ENCODE measurements at places on chromosomes 3 and 15.

DNA sequence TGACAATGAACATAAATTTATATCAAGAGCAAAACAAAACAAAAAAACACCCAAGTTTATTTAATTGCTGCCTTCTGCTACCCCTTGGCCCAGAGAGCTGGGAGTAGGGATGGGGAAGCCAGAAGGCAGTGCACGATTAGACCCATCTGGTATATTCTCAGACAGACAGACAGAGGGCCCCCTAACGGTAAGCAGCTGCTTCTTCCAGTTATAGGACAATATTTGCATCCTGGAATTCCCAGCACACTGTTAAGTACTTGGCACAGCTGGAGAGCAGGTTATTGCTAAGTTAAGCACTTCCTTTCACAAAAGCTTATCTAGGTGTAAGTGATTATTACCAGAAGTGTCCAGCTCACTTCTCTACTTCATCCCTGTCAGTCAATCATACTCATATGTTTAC, 39.3 kb downstream of the C2CD4B start:
- peak; percentile 14 for DNase-seq

GRCh38 chr15:76229266-76229665, 82.0 kb downstream of the ETFA start:
- DNase-seq = no peak

- no peak for DNase-seq
Observed at GRCh38 chr3:179158336-179159039, 10.3 kb downstream of the PIK3CA start.

DNA sequence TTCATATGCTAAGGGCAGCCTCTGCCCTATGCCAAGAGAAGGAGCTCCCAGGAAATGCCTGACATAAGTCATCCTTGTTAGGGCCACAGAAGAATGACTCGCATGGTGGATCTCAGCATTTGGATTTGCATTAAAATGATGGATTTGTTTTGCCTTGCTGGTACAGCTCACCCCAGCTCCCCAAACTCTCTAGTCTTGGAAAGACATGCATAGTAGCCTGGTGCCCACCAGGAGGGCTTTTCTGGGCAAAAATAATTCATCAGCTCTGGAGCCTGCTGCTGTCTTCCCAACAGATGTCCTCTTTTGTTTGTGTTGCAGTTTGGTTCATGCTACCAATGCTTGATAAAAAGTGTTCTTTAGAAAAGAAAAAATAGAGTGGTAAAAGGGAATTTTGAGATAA, 833.0 kb downstream of the AGBL1 start:
- DNase-seq = no peak

- DNase-seq = no peak
Observed at GRCh38 chr15:73239564-73240215, 129.1 kb downstream of the HCN4 start.

DNA sequence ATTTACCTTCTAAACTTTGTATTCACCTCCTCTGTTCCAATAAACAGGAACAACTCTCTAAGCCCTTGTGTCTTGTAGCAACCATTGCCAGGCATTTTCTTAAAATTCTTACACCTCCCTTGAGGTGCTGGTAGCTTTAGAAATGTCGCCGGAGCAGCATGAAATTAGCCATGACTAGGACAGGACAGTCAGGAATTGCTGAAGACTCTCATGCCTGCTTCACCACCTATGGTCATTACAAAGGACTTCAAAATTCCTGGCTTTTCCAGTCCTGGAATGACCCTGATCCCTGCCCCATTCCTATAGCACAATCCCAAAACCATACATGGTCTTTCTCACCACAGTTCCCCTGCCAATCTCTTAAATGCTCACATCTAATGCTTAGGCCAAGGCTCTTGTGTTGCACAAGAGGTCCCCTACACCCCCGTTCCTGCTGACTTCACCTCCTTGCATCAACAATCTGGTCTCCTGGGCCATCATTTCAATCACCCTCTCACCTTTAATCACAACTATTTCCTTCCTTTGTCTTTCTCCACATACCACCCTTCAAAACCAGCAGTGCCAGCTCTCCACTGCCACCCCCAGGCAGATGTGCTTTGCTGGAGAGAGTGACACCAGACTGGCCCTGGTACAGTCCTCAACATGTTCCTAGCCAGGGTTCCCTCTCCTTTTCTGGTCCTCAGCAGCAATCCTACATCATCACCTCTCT, 113.2 kb upstream of the TJP1 start:
- no peak for DNase-seq

GRCh38 chr3:56257826-56258225, 210.4 kb downstream of the ERC2 start:
- DNase-seq = no peak

DNA sequence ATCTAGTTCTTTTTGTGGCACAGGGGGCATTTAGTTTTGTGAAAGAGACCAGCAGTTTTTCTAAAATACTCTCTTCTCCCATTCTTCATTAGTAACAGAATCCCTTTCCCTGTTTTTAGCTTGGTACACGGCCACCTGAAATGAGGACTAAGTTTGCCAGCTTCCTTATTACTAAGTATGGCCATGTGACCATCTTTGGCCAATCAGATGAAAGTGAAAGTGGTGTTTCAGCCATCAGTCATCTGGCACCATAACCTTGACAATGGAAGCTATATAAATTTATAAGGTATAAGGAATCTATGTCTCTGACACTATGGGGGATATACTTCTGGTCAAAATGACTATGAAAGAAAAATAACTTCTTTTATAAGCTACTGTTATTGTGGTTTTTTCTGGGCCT, 570.4 kb downstream of the AGBL1 start:
- no peak for DNase-seq

DNA sequence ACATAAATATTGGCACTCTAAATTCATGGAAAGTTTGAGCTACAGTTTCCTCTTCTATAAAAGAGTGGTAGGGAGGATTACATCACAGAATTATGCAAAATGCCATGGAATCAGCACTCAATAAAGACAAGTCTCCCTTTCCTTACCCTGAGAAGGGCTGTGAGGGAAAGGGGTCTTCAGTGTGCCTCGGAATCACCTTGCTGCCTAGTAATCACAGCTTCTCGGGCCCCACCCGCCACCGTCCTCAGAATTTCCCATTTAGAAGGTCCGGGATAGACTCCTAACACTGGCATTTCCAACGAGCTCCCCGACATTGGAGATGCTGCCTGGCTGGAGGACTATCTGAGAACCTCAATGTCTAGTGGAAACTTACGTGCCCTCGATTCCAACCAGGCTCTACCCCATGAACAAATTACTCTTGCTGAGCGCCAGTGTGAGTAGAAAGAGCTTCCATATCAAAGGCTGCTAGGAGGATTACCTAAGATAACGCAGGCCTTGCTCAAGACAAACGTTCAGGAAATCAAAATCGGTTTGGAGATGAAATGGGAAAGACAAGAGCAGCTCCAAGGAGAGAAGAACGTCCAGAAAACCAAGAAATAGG, 92.1 kb upstream of the CHD2 start:
- DNase-seq = peak; percentile 10

GRCh38 chr3:76958274-76958673, 81.6 kb upstream of the ROBO2 start:
- DNase-seq = no peak

- no peak for DNase-seq
Observed at GRCh38 chr15:89679212-89679611, at the start of gene PLIN1. PLIN1 (minus strand) TSS chr15:89679367; CDS start chr15:89677489, 1,878 bp downstream.

GRCh38 chr15:81863162-81863561, 182.7 kb downstream of the MEX3B start:
- DNase-seq = no peak

GRCh38 chr3:159607856-159608255, 380.8 kb upstream of the IL12A start:
- no peak for DNase-seq

DNA sequence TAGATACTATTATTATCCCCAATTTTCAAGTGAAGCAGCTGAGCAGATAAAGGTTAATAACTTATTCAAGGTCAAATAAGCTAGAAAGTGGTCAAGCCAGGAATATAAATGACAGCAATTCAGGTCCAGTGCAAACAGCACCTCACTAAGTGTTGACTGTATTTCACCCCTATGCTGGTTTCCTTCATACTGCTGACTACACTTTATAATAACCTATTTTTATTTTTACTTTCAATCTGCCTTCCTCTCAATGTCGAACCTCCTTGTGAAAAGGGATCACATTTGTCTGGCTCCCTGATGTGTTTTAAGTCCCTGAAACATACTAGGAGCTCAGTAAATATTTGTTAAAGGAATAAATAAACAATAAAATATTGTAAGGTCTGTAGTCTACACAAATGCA, 146.1 kb downstream of the NAALADL2 start:
- DNase-seq = peak; percentile 26

DNA sequence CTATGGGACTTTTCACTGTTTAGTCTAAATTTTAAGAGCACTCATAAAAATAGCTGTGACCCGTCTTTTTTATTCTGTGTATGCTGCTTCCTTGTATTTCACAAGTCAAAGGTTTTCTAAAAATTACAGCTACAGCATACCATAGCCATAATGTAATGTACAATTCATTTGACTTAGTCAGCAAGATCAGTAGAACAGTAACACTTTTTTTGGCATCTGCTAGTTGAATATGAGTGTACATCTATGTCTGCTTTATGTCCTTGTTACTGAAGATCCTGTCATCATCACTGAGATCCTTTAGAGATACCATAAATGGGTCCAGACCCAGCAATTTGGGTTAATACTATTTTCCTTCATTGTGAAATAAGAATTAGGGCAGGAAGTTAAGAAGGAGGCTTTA, 42.2 kb downstream of the CMSS1 start:
- no peak for DNase-seq

- DNase-seq = no peak
Observed at GRCh38 chr3:4949659-4950058, 29.6 kb upstream of the BHLHE40 start.

DNA sequence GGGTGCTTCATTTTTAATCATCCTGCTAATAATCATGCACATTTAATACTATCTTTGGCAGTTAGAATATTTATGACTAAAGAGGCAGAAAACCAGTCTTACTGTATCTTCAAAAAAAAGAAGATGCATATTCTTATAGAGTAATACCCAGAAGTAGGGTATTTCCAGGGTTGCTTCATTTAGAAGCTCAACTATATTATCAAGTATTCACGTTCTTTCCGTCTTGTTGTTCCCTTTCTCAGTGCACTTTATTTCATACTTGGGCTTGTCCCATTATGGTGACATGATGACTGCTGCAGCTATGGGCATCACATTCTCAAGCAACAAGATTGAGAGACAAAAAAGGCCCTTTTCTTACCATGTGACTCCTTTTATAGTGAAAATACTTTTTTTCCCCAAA, 96.8 kb upstream of the ASB14 start:
- DNase-seq = no peak

DNA sequence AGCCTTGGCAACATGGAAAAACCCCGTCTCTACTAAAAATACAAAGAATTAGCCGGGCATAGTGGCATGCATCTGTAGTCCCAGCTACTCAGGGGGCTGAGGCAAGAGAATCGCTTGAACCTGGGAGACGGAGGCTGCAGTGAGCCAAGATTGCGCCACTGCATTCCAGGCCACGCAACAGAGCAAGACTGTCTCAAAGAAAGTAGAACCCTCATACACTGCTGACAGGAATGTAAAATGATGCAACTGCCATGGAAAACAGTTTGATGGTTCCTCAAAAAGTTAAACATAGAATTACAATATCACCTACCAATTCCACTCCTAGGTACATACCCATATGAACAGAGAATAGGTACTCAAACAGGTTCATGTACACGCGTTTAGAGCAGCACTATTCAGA, 158.9 kb downstream of the TBC1D5 start:
- no peak for DNase-seq

GRCh38 chr3:142180761-142181362, 31.5 kb upstream of the TFDP2 start:
- DNase-seq = peak; percentile 6

DNA sequence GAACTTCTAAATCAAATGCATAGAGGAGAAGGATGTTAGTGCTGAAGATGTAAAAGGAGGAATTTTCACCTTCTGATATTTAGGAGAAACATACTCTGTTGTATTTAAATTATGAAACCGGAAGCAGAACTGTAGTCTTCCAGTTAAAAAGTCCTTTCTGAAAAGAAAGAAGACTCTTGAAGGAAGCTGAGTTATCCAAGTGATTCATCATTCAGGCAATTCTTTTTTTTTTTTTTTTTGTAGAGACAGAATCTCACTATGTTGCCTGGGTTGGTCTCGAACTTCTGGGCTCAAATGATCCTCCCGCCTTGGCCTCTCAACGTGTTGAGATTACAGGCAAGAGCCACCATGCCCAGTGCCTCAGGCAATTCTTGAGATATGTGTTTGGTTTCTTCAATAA, 424.8 kb upstream of the TPM1 start:
- no peak for DNase-seq

DNA sequence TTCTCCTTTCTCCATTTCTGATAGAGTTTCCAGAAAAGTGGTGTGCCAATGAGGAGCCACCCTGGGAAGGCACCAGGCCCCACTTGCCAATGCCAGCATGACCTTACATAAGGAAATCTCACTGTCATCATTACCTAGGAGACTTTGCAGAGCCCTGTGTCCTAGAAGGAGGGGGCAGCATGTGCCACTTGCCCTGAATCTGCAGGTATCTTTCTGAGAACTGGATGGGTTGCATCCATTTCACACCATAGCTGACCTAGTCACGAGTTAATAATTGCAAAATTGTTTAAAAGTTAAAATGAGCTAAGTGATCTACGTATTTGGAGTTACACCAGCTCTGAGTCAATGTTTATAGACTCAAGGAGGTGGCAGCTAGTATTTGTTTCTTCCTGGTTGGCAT, 14.3 kb downstream of the CA12 start:
- DNase-seq = no peak

- DNase-seq = no peak
Observed at GRCh38 chr3:10888518-10889090, 72.6 kb downstream of the SLC6A11 start.

DNA sequence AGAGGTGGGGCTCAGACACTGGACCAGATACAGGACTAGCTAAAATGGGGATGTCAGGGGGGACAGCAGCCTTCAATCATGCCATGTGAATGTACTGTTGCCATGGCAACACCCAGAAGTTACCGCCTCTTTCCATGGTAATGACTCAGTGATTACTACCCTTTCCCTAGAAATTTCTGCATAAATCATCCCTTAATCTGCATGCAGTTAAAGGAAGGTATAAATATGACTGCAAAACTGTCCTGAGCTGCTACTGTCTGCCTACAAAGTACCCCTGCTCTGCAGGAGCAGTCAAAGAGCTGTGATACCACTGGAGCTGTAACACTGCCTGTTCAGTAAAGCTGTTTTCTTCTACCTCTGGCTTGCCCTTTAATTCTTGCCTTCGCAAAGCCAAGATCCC, 168.2 kb downstream of the PEAK1 start:
- DNase-seq = no peak

- DNase-seq = no peak
Observed at GRCh38 chr3:9033867-9034266, 70.6 kb upstream of the RAD18 start.

DNA sequence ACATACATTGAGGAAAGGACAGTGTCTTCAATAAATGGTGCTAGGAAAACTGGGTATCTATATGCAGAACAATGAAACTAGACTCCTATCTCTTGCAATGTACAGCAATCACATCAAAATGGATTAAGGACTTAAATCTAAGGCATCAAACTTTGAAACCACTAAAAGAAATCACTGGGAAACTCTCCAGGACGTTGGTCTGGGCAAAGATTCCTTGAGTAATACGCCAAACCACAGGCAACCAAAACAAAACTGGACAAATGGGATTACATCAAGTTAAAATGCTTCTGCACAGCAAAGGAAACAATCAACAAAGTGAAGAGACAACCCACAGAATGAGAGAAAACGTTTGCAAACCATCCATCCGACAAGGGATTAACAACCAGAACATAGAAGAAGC, 14.5 kb downstream of the LAMP3 start:
- DNase-seq = no peak

GRCh38 chr3:57091521-57092273, 31.2 kb downstream of the SPATA12 start:
- DNase-seq = no peak

- DNase-seq = no peak
Observed at GRCh38 chr15:64072812-64073211, 20.8 kb downstream of the CIAO2A start.
